ENCODE measurements at places on chromosomes 3 and 15. TPM values are rescaled to one million over a fixed set of nuclear protein-coding genes. Genes with fewer than 3 reads are reported as not detected.
A peak's percentile ranks its signal among the peaks of the same experiment; 100 is the strongest.

Gene BCL2A1
- total RNA-seq = 4.5 TPM

DNA sequence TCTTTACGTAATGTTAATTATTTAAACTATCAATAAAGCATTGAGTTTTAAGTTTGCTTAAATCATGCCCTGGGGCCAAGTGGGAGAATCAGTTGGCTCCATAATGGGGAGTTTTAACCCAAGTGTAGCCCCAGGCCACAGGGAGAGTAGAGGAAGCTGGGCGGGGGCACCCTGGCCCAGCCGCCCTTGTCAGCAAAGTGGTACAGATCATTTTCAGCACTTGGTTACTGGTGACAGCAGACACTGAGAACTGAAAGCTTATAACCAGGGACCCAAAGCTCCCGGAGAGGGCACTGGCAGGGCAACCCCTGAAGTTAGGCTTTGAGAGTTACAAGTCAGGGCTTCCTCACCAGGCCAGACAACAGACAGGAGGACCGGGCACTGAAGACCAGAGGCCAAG lies 90.6 kb downstream of the SEMA5B start:
- no peak for DNase-seq
- no peak overlapping the region for H3K4me3 ChIP-seq
- no peak overlapping the region for H3K27ac ChIP-seq
- no peaks in the 10 kb centered on the region for H3K36me3 ChIP-seq
- peaks cover 44% of the 10 kb centered on the region for H3K27me3 ChIP-seq

GRCh38 chr15:89098281-89098680 lies 10.0 kb downstream of the ABHD2 start:
- no peak overlapping the region for H3K4me3 ChIP-seq
- peak; percentile 40 for DNase-seq
- peak overlapping the region; percentile 5 for H3K27ac ChIP-seq
- peaks cover 2% of the 10 kb centered on the region for H3K36me3 ChIP-seq

DNA sequence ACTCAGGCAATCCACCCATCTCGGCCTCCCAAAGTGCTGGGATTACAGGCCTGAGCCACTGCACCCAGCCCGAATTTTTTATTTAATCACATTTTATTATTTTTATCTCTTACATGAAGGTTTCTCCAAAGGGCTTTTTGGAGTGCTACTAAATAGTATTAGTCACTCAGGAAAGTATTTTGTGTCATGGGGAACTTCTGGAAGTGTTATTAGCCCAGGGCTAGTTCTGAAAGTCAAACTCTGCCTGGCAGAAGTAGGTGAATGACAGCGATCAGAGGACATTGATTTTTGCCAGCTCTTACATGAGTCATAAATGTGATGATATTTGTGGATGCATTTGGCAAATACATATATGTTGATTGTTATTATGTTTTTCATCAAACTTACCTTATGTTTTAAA lies 48.7 kb downstream of the ZPLD1 start:
- H3K27ac ChIP-seq = no peak overlapping the region
- H3K36me3 ChIP-seq = no peaks in the 10 kb centered on the region
- H3K27me3 ChIP-seq = no peaks in the 10 kb centered on the region
- H3K4me1 ChIP-seq = no peaks in the 10 kb centered on the region
